ENCODE measurements at places on chromosomes 12 and 14.
A peak's percentile ranks its signal among the peaks of the same experiment; 100 is the strongest.

DNA sequence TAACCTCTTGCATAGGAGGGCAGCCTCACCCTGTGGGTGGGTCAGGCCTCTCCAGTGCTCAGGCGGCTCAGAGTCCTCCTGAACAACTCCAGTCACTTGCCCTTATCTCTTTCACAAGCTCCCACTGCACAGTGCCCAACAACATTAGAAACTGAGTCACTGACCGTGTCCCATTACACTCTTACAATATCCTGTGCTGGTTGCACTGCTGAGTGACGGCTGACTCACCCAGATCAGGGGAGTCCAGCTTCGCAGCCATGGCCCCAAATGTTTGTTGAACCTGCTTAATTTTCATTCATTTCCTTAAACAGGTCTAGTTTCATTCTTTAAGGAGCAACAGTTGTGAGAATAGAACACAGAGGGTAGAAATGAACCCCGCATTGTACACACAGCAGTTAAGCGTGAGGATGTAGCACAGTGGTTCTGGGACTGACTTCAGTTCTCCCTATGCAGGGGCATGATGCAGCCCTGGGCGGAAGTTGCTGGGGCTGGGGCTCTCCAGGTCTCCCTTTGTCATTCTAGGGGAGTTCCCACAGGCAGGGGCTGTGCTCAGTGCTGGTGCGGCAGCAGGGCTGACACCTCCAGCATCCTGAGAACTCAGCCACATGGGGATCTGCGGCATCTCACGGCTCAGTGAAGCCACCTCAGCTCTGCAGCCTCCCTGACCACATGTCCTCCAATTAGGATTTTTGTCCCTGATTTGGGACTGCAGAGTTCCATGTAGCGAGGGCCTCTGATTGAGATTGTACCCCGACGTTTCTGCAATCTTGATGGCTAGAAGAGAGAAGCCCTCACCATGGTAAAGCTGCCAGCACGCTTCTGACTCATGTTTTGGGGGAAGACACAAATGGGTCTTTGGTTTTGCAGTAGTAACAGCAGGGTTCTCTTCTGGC, 16.1 kb downstream of the GPR68 start:
- DNase-seq = no peak

GRCh38 chr14:90049390-90049789, 12.4 kb upstream of the KCNK13 start:
- DNase-seq = no peak

DNA sequence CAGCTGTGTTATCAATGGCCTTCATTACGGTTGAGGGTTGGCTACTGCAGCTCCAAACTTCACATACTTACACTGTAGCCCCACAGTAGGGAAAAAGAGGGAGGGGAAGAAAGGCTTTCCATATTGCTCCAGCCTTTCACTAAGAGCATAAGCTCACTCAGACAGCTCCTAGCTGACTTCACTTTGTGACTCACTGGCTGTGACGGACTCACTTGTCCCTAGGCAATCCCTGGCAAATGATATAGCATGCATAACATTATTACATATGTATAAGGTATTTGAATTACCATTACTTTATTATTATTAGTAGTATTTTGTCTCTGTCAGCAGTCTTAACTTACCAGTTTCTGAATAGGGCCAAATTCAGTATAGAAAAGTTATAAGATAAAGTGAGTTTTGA, 350.7 kb downstream of the RMST start:
- DNase-seq = no peak

GRCh38 chr14:63727736-63728728, at the start of gene SGPP1:
SGPP1 (minus strand) TSS chr14:63728065; CDS start chr14:63727944, 121 bp downstream.
- DNase-seq = no peak

- DNase-seq = no peak
Observed at GRCh38 chr12:59637692-59638070, 41.9 kb downstream of the SLC16A7 start.

DNA sequence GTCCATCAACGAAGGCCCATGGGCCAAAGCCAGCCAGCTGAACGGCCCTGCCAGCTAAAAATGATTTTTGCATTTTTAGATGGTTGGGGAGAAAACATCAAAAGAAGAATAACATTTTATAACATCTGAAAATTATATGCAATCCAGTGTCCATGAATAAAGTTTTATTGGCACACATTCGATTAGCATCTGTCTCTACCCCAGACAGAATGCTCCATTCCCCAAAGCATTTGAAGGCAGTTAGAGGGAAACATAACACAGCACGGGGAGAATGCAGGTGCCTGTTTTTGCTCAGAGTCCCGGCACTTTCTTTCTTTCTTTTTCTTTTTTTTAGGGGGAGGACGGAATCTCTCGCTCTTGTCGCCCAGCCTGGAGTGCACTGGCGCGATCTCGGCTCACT, 110.7 kb downstream of the ZNF664 start:
- DNase-seq = no peak

- DNase-seq = peak; percentile 31
Observed at GRCh38 chr12:109154451-109155438, 38.4 kb downstream of the ACACB start.

GRCh38 chr14:85527445-85528035, 2.4 kb upstream of the FLRT2 start:
- DNase-seq = no peak

GRCh38 chr12:31331242-31331641, 5.3 kb upstream of the SINHCAF start:
- no peak for DNase-seq

DNA sequence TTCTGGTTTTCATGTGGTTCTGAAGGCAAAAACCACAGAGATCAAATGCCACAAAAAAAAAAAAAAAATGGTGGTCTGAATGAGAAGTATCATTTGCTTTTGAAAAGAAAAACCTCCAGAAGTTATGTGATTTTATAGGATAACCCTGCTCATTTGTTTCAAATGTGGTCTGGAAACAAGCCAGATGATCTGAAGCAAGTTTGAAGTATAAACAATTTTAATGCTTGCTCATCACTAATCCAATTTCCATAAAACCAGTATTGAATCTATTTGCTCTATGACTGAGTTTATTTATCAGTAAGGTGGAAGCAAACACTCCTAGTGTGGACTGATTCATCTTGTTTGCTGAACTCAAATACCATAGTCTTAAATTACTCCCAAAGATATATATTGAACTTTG, 407.3 kb upstream of the FLRT2 start:
- DNase-seq = no peak

DNA sequence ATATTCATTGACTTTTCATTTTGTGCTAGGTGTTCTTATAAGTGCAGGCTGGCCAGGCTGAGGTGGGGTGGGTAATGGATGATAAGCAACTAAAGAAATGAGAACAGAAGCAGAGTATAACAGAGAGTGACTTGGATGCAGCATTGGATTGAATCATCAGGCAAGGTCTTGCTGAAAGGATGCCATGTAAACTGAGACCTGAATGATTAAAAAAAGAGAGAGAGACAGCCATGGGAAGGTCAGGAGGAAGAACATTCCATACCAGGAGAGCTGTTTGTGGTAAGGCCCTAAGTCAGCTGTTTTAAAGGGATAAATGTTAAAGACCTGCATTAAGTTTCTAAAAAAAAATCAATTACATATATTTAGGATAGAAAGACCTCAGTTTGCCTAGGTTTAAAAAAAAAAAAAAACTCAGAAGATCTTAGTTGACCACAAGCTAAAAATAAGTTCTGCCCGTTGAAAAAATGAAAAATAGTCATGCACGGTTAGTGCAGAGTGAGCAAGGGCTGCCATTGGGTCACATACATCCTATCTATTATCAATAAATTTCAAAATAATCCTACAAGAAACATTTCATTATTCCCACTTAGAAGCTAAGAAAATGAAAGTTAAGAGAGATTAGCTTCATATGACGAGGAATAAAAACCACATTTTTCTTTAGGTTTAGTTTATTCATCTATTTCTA, 37.2 kb downstream of the IFNG start:
- DNase-seq = no peak

GRCh38 chr12:185576-185955, 28.4 kb downstream of the SLC6A12 start:
- no peak for DNase-seq

- DNase-seq = no peak
Observed at GRCh38 chr14:91956616-91957015, 9.1 kb upstream of the FBLN5 start.

GRCh38 chr14:32710731-32711680, 227.7 kb upstream of the NPAS3 start:
- DNase-seq = peak; percentile 36

- no peak for DNase-seq
Observed at GRCh38 chr14:67963545-67963944, 144.0 kb downstream of the RAD51B start.

DNA sequence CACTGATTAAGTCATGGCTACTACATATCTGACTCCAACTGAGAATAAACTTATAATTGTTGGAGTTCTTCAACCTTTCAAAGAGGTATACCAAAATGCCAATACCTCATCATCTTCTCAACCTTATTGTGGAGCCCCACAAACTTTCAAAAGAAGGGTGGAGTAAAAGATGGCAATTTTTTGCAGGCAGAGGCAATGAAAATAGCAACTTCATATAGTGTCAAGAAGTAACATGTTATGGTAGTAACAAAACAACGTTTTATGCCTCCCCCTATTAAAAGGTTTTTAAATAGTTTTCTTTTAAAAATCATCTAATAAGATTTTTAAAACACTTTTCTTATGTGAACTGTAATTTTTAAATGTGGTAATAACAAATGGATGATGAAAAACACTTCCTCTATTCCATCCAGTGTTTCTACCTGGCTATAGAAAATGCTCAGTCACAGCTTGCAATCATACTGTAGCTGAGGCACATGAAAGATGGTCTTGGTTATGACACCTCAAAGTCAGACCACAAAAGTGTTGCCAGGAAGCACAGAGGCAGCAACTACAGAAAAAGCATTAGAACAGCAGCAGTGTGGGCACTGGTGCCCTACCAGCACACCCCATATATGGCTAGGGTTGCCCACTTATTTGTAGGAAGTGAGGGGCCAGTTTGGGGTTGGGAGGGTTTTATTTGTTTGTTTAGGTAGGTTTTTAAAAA, 7.0 kb downstream of the PPP1R12A start:
- DNase-seq = no peak

DNA sequence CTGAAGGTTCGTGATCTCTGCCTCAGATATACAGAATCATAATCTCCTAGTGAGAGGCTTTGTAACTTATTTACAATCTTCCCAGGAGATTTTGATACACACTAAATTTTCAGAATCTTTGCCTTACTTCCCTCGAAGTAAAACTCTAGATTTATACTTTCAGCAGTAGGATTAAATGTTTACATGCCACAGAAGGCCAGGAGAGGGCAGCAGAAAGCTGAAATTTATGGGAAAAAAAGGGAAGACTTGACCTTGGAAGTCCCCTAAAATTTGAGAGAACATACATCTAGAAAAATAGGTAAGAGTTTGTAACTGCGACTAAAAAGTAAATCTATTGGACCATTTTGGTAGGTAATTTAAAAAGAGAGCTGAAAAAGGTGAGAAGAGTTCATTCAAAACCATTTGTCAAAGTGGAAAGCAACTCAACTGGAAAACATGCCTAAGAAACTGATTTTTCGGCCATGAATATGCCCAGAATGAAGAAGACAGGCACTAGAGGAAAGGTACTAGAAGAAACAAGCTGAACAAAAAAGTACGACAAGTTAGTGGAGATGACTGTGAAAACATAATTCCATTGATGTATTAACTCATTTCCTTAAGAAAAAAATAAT, 242.0 kb upstream of the MDGA2 start:
- DNase-seq = no peak

GRCh38 chr14:100560471-100560870, 26.7 kb downstream of the BEGAIN start:
- no peak for DNase-seq

- DNase-seq = no peak
Observed at GRCh38 chr12:110246636-110247339, 34.3 kb upstream of the ATP2A2 start.

GRCh38 chr12:42407306-42407705, 81.3 kb downstream of the PPHLN1 start:
- no peak for DNase-seq

GRCh38 chr14:103311171-103311997, 22.7 kb upstream of the EIF5 start:
- no peak for DNase-seq

- no peak for DNase-seq
Observed at GRCh38 chr14:68987653-68988036, 8.5 kb upstream of the ACTN1 start.

- DNase-seq = no peak
Observed at GRCh38 chr12:111471236-111471635, 65.5 kb downstream of the SH2B3 start.

DNA sequence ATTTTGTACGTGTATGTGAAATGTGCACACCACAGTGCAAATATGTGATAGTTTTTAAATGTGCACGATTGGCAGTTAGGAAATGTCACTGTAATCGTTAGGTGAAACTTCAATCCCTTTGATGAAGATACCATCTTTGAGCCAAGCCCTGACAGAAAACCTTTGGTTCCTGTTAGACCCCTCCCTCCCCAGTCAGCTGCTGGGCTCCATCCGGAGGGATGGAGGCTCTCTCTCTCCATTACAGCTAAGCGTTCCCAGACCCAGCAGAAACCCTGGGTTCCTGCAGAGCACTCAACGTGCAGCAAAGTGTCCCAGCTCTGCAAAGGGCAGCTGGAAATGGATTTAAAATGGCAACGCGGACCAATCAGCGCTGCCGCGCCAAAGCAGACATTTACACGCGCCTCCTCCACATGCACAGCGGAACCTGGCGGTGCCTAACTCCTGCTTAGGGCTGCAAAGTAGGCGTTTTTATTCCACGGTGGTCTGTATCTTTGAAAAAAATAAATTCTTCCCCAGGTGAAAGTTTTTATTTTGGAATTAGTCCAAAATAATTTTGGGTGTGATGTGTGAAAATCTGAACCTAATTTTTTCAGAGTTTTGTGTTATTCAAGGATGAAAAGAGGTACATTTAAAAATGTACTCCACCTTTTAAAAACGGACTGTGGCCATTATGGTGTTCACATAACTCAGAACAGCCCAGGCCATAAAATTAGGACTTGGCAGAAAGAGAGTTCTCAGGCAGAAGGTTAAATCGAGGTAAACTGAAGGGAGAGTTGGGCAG, 1.4 kb upstream of the HMGA2 start:
- DNase-seq = no peak

DNA sequence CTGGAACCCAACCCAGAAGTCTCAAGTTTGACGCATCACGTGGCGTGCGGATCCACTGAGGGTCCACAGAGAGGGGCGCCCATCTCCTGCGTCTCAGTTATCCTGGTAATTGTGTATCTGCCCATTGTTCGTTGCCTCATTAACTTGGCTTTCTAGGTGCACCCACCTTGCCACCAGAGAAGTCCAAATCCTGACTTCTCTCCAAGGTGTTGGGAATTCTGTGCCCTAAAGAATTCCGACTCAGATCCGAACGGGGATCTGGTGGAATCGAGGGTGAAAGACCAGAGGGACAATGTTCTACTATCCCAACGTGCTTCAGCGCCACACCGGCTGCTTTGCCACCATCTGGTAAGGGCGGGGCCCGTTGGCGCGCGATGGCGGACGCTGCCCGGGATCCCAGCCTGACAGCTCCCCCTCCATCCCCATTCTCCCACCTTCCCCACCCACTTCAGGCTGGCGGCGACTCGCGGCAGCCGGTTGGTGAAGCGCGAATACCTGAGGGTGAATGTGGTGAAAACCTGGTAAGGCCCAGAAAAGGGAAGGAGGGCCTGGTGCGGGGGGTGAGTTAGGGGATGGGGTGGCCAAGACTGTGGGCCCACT, 481 bp downstream of the REC8 start:
- no peak for DNase-seq
